Inflammatory macrophage treated with lipopolysaccharide for 4 hours (primary cell): ENCODE measurements at places on chromosomes 11 and 22.

- DNase-seq: peak; percentile 67
Observed at GRCh38 chr22:39873965-39874364, 19.6 kb downstream of the ENTHD1 start.

DNA sequence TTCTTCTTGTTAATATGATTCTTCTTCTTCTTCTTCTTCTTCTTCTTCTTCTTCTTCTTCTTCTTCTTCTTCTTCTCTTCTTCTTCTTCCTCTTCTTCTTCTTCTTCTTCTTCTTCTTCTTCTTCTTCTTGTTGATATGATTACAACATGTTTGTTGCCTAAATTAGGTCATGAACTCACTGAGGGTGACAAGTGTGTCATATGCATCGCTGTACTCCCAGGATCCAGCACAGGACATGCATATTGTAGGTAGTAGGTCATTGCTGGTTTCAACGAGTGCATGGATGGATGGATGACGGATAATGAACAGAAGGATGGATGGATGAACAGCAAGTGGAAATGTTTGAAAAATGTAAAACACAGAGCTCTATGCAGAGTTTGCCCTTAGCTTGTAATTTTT is 14.9 kb upstream of the PVALB start:
- DNase-seq: peak; percentile 71

- no peak for DNase-seq
Observed at GRCh38 chr11:47020793-47021526, 84.4 kb downstream of the CSTPP1 start.

DNA sequence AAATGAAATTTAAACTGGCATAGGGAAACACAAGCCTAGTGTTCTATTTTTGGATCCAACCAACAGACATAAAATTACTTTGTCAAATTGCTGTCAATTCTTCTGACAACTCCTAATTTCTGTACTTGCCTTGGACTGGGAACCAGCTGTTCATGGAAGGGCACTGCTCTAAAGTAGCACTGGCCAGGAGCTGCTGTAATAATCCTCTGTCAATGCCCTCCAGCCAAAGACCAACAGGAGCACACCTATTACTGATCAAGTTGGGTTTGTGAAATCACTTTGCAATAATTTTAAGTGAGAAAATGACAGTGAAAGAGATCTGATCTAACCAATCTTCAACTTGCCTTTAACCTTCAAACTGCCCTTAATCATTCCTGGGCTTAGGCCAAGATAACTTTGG is 18.9 kb upstream of the TMEM123 start:
- DNase-seq: no peak

DNA sequence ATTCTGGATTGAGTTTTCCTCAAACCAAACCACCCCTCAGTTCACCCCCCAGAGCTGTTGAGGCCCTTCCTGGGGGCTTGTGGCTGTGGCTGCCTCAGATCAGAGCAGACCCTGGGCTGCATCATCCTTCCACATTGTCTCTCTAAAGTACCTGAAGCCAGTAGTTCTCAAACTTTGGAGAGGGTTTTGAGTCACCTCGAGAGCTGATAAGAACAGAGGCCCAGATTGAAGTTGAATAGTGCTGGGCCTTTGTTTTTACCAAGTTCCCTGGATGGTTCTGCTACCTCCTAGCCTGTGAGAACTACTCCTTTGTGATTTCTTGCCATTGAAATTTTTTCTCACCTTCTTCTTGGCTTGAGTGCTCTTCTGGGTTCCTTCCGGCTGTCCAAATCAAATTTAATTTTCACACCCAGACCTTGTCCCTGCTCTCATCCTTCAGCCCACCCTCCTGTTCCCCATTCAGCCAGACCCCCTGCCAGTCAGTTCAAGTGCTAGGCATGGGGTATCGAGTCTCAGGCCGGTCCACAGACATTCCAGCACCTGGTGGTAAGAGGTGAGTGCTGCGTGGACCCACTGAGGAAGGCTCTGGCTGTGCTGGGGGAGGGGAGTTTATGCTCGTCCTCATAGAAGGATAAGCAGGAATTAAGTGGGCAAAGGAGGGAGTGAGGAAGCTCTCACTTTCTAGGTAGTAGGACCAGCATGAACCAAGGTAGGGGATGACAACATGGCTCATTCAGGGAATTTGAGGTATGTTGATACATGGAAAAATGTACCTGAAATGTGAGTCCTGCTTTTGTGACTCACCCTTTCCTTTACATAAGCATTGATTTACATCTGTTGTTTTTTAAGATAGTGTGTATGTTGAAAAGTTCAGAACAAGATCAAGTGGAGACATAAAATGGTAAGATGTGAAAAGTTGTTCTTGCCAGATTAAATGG is 116.5 kb downstream of the PTPRJ start:
- DNase-seq: no peak

DNA sequence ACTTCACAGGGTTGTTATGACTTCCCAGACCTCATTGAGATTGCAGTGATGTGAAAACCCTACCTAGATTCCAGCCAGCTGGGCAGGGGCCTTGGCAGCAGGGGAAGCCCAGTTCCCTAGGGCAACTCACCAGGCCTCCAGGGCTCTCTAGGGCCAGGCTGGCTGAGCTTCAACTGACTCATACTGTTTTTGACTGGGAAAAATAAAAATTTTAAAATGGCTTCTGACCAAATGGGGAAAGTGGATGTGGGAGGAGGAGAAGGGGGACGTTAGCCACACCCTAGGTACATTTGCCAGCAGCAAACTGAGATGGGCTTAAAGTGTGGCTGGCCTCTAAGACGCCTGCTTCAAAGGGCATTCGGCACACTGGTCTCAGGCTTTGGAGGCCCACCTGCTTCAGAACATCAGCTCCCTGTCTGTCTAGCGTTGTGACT is 39.0 kb downstream of the BMAL1 start:
- no peak for DNase-seq

GRCh38 chr22:25282671-25283561 is 63.5 kb downstream of the CRYBB2 start:
- DNase-seq: no peak

DNA sequence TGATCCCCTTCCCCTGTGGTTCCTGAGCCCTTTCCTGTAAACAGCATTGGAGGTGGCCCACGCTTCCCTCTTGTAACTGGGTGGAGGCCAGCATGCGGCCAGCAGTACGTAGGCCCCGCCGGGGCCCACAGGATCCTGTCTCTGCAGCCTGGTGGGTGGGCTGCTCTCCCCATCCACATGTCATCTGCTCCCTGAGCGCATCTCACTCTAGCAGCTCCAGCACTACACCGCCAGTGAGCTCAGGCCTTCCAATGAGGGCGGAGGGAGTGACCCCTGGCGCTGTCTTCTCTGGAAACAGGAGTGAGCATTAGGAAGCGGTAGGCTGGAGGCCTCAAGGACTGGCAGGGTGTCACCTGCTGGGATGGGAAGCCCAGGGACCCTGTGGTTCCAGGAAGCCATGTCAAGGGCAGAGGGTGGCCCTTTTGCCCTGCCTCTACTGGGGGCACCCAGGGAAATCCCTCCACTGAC is 363.9 kb downstream of the TBC1D22A start:
- no peak for DNase-seq

- DNase-seq: no peak
Observed at GRCh38 chr22:43887391-43887790, 4.4 kb downstream of the PNPLA5 start.

DNA sequence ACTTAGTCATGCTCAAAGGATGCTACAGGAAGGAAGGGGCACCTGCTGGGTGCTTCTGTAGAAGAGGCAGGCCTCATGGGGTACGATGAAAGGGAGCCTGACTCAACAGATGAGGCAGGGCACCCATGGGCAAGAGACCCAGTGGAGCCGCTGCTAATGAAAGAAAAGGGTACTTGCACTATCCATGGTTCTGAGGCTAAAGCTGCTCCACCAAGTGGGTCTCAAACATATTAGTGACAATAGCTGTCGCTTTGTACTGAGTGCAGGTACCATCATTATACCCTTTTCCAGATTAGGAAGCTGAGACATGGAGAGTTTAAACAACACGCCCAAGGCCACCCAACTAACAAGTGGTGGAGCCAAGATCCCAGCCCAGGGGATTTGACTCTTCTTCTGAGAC is 127.5 kb upstream of the SERPIND1 start:
- DNase-seq: no peak

DNA sequence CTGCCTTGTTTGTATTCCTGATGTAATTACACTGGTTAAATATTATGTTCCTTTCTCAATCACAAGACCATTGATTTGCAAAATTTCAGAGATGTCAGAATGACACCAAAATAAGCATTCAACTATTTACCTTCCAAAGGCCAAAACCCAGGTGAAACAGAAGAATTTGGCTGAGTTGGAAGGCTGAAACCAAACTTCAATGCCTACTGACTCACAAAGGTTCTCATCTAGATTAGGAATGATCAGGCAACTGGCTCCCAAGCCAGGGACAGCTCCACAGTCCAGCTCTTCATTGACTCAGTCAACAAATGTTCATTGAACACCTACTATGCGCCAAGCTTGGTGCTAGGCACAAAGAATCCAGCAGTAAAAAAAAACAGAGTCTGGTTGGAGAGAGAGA is 13.4 kb upstream of the SLC35C1 start:
- no peak for DNase-seq

DNA sequence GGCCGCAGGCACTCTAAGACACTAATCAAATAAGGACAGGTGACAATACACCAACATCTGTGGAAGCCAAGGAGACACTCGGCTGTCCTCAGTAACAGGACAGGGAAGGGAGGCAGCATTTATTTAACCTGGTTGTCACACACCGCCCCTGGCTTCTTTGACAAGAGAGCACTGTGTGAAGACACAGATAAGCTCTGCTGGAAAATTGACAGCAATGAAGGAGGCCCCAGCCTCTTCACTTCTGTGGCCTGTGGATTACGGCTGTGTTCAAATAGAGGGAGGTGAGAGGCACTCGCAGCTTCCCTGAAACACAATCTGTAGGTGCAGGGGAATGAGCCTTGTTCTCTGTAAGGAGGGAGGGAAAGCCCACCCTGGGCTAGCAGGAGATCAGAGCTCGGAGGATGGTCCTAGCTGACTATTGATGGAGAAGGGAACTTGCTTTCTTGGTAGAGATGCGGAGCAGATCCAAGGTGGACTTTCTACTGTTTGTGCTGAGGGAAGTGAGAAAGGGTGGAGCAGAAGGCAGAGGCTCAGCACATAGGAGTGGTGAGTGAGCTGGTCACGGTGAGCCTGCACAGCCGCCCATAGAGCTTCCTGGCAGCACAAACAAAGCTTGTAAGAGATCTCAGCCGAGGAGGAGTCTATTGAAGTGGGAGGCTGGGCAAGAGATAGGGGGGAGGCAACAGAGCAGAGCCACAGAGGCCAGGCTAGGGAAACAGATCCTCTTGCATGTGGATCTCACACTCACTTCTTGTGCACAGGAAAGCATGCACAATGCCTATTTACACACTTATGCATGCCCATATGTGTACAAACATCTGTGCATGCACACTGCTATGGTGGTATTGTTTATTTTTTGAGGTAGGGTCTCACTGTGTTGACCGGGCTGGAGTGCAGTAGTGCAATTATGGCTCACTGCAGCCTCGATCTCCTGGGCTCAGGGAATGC is 114.6 kb upstream of the THY1 start:
- DNase-seq: no peak
